ENCODE measurements at places on chromosomes 7 and 10. TPM values are rescaled to one million over a fixed set of nuclear protein-coding genes. Genes with fewer than 3 reads are reported as not detected.

Gene COL26A1
- polyA plus RNA-seq: 0.91 TPM

Gene SLC18A3
- polyA plus RNA-seq: not detected

Gene PIP
- not detected for polyA plus RNA-seq

Gene SRGN
- 28.7 TPM for polyA plus RNA-seq

Gene UBE2D4
- polyA plus RNA-seq: 18.6 TPM

Gene EN2
- polyA plus RNA-seq: 1.7 TPM

Gene ITPRID1
- polyA plus RNA-seq: 1.1 TPM

Gene LGI1
- 20.5 TPM for polyA plus RNA-seq

Gene TRAPPC14
- polyA plus RNA-seq: 9.6 TPM

Gene GIMAP4
- polyA plus RNA-seq: 21.5 TPM

- no peak for DNase-seq
These were observed 201.8 kb downstream of the GLI3 start for GRCh38 chr7:42035210-42035609.

- no peak for DNase-seq
These were observed 84.3 kb upstream of the MTPN start for GRCh38 chr7:136061433-136061832.

GRCh38 chr7:112422842-112423496 lies 27.3 kb upstream of the IFRD1 start:
- DNase-seq: peak; percentile 60

GRCh38 chr7:67413670-67414069 lies 417.0 kb downstream of the TYW1 start:
- no peak for DNase-seq

GRCh38 chr7:88042157-88042556 lies 108.1 kb downstream of the ADAM22 start:
- no peak for DNase-seq

GRCh38 chr10:21514129-21514817 lies 11.2 kb downstream of the SKIDA1 start:
- DNase-seq: no peak

DNA sequence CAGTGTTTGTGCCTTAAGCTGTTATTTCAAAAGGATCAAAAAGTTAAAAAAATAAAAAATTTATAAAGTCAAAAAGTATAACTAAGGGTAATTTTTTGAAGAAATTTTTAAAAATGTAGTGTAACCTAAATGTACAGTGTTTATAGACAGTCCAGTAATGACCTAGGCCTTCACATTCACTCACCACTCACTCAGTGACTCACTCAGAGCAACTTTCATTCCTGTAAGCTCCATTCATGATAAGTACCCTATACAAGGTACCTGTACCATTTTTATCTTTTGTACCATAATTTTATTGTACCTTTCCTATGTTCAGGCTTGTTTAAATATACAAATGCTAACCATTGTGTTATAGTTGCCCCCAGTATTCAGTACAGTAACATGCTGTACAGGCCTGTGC lies 21.5 kb downstream of the DNAJC9 start:
- no peak for DNase-seq

- no peak for DNase-seq
These were observed 201.7 kb downstream of the BICC1 start for GRCh38 chr10:58714409-58714808.

DNA sequence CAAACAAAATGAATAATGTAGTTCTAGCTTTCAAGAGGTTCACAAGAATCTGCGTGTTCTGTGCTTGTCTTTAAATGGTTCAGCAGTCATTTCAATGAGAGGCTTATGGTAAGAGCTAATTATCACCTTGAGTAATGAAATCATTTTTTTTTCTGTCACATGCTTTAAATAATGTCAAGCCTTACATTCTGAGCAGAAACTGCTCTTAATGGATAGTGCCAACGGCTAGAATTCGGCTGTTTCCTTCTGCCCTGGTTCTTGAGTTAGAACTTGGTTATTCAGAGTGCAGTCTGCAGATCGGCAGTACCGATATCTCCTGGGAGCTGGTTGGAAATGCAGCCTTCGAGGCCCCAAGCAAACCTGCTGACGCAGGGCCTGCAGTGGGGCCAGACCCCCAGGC lies 316.2 kb downstream of the CAMK1D start:
- DNase-seq: no peak

- peak; percentile 47 for DNase-seq
These were observed 30.3 kb upstream of the GRB10 start for GRCh38 chr7:50812841-50813475.

DNA sequence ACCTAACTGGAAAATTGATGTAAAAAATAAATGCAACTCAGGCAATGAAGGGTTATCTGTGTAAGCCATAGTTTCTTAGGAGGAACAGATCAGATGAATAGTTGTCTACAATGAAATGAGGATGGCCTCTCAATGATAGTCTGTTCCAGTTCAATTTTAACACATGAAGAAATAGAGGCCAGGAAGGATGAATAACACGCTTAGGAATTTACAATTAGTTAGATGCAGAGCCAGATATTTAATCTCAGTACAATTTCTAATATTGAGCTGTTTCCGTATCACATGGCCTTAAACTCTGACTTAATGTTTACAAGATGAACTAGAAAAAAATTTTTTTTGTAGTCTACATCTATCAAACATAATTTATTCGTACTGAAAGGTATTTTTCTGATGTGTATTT lies 176.6 kb downstream of the GALNT11 start:
- no peak for DNase-seq

- no peak for DNase-seq
These were observed 203.0 kb upstream of the HDAC9 start for GRCh38 chr7:18292584-18292983.

GRCh38 chr10:4127518-4128315 lies 342.7 kb upstream of the KLF6 start:
- no peak for DNase-seq

DNA sequence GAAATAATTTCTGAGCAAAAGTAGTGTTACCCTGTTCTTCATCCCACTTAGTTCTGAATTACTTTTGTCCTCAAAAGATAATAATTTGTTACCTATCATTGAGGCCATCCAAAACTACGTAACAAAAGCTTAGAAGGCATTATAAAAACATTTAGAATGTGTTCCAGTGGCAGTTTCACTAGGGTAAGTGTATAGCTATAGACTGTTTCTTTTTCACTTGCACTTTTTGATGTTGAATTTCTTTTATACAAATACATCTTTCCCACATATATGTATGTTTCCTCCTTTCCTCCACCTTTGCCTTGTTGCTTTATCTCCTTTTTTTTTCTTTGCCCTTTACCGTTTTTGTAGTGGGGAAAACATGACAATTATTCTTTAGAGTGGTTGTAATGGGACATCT lies 33.5 kb downstream of the CAPZA2 start:
- DNase-seq: no peak

GRCh38 chr10:114174695-114175188 lies 739 bp upstream of the CCDC186 start:
- no peak for DNase-seq

GRCh38 chr10:81472927-81473470 lies 402.0 kb upstream of the NRG3 start:
- DNase-seq: no peak

DNA sequence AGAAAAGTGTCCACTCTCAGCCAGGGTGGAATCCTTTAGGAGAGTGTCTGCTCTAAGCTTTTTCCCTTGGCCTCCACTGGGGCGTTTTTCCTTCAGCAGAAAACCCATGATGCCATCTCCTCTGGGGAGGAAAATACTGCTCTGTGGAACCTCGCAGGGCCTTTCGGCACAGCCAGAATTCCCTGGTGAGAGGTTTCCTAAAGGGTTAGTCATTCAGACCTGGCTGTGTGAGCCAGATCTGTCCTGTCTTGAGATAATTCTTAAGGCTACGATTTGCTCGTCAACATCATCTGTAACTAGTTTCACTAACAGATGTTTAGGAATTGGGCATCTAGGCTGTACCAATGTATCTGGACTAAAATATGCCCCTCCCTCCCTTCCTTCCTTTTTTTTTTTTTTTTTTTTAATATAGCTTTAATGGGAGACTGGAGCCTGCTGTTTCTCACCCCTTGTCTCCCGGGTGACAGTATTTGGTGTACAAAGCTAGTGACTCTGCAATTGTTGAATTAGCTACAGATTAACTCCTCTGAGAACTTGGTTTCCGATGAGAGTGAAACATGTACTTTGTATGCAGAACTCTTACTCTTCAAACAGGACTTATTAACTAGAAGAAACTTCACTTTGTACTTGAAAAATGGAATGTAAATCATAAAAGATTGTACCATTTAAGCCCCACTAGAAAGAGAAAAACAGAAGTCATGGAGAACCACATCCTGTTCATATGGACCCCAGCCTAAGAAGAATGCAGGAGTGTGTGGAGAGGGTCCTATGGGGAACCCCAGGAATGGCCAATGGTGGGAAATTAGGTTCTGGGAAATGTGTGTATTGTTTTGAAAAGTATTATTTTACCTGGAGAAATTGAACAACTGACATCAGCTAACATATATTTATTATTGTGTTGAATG lies 230.9 kb downstream of the CAMK1D start:
- no peak for DNase-seq

DNA sequence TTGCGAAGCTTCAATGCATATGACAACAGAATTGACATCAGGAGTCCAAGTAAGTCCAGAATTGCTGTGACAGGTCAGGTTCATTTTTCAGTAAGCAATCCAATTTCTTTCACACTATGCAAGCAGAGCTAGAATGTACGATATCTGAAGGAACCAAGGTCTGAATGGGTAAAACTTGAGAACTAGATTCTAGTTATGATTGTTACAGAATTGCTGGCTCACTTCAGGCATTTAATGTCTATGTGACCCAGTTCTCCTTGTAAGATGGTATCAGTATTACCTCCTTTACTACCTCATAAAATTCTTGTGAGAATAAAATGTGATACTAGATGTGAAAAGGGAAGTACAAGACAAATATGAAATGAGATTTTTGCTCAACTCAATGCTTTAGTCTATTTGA lies 159.6 kb downstream of the GPR158 start:
- no peak for DNase-seq

DNA sequence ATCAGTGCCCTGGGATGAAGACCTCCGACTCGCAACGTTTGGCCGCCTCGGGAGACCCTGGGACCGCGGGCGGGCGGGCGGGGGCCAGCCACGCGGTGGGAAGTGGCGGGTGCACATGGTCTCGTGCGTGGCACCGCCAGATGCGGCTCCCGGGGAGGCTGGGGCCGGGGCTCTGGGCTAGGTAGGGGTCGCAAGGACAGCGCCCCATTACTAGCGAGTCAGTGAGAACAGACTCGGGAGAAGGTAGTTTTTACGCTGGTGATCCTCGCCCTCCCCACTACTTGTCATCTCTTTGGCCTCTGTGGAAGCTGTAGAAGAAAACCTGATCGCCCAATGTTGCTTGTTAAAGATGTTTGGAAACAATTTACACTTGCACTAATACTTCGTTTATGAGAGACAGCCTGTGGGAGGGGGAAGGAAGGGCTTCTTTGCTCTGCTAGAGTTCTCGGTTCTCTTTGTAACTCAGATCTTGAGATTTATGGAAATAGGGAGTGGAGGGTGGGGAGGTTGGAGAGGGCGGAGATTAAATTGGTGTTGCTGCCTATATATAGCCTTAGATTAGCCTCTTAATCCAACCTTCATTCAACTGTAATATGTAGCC lies 591 bp downstream of the BZW2 start:
- DNase-seq: no peak

GRCh38 chr10:83432261-83433045 lies 706.9 kb upstream of the GHITM start:
- DNase-seq: no peak

DNA sequence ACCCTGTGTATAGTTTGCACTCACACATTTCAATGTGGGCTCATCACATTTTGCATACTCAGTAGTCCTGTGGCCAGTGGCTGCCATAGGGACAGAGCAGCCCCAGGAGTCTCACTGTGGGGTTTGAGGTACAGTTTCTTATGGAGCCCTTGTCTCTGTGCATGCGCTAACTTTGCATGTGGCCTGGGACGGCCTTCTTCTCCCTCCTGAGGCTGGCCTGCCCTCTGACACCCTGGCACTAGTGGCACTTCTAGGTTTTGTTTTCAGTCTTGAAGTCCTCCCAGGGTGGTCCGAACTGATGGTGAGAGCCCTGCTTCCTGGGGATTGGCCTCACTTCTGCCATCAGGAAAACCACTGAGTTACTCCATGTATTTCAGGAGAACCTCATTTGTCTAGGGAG lies 21.2 kb downstream of the NACAD start:
- no peak for DNase-seq

GRCh38 chr10:48614481-48615390 lies 9.9 kb upstream of the ARHGAP22 start:
- DNase-seq: no peak

DNA sequence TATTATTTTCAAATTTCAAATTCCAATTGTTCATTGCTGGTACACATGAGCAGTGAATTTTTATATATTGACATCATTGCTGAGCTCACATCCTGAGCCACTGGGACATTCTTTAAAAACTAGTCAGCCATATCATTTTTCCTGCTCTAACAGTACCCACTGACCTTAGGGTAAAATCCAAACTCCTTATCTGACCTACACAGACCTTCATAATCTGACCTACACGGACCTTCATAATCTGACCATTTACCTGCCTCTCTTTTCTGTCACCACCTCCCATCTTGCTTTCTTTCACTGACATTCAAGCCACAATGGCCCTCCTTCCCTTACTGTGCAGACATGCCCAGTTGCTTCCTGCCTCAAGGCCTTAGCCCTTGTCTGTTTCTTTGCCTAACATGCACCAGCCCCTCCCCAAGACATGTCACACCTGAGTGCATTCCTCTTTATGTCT lies 16.1 kb upstream of the CUZD1 start:
- DNase-seq: no peak

DNA sequence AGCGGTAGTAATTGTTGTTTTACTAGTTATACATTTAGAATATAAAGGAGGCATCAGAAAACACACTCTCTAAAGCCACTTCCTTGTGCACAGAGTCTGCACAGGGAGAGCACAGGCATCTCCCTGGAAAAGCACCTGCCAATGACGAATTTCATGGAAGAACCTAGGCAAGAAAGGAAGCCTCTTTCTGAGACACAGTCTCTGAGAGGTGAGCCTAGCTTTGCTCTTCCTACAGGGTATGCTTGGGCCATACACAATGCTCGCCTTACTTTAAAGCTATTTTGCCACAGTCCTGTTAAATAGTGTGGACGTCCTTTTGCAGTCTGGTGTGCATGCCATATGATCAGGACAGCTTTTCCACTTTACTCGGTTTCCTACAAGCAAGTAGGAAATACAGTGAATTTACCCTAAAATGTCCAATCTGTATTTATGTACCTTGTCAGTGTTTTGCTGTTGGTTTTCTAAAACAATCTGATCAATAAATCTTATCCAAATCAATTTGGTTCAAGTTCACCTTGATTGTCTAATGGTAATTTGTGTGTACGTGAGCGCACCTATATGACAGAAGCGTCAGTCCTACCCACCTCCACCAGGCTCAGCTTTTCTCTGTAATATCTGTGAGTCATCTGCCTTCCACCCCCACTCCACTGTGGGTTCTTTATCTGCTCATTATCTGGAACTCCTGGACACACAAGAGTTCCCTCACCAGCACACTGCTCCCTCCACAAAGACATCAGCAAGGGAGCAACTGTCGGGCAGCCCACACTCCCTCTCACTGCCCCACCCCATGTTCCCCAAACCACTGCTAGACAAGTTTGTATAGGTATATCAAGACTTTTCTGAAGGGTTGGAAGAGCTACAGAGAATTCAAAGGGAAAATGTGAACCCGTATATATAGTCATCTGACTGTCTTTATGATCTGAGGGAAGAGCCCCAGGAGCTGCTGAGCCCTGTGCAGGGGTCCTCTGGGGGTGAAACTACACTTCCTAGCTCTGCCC lies 65.2 kb downstream of the KLHDC10 start:
- DNase-seq: no peak
